Caudate nucleus (tissue), 63 donors: ENCODE measurements at places on chromosomes 2 and 18.

DNA sequence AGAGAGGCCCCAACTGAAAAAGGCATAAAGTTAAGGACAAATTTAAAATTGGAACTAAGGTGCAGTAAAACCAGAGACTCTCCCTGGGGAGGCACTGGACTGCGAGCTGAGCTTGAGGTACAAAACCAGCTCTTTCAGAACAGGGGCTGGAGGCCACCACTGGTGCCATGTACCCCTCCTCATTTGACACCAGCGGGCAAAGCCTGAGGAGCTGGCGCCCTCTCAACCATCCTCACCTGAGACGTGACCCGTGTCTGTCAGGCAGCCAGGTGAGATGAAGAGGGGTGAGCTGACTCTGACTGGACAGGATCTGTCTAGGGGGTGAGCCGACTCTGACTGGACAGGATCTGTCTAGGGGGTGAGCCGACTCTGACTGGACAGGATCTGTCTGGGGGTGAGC is 68.5 kb downstream of the TMEM18 start:
- DNase-seq: no peak

- no peak for DNase-seq
These were observed 175.1 kb downstream of the NCK2 start for GRCh38 chr2:105919826-105920225.

DNA sequence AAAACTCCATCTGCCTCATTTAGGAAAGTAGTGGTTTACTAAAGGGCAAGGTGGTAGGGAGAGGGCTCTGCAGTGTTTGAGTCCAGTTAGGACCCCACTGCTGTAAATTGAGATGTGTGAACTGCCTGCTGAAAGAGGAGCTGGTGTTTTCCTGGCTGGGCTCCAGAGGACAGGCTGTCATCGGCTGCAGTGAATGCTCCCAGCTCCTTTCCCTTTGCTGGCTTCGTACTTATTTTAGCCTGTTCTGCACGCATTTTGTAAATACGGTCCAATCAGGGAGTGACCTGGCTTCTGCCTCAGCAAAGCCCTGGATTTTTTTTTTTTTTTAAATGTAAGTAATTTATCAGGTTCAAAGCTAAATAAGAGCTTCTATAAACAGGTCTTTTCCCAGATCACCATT is 37.5 kb downstream of the SLC4A3 start:
- DNase-seq: no peak

- no peak for DNase-seq
These were observed 16.0 kb downstream of the LANCL1 start for GRCh38 chr2:210460322-210461227.

DNA sequence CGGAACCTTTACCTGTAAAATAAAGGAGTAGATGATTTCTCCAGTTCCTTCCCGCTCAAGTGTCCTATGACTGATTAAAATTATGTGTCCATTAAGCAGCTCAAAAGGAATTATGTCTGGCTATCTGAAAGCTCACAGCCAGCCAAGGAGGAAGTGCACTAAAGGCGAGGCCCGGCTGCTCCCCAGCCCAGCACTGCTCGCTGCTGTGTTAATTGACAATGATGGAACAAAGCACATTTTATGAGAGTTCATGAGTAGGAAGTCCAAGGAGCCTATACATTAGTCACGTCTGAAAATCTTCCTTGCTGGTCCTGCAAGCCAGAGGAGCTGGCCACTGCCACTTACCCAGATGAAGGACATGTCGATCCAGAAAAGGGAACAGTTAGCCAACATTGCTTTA is 14.3 kb downstream of the TTC32 start:
- DNase-seq: no peak

- DNase-seq: no peak
These were observed 820.5 kb upstream of the POU3F3 start for GRCh38 chr2:104033399-104033798.

DNA sequence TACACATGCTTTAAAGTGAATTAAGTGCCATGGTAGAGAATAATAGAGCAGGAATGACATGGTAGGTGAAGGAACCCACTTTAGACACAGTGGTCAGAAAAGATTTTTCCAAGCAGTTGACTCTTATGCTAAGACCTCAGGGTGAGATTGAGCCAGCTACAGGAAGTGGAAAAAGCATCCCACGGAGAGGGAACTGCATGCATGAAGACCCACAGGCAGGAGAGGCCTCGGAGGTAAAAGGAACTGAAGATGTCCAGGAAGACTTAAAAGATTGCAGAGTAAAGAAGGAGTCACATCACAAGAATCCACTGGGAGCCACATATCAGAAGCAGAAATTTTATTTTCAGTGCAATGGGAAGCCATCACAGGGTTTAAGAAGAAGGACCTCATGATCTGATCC is 499.2 kb upstream of the FAM98A start:
- DNase-seq: no peak

GRCh38 chr18:2180586-2180985 is 390.7 kb downstream of the METTL4 start:
- no peak for DNase-seq

DNA sequence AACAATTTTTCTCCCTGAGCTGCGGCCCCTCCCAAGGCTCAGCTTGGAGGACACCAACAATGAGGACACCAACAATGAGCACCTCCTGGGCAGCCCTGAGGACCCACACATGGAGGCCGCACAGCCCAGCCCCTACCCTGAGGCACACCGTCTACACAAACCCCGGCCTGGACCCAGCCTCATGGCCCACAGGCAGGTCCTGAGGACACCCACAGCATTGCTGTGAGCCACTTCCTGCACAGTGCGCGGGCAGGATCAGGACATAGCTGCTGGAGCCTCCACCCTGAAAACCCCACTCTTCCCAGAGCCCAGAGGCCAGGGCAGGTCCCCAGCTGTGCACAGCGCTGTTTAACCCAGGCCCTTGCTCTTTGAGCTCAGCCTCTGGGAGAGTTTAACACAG is 194.3 kb downstream of the RTP5 start:
- DNase-seq: no peak

GRCh38 chr2:42566025-42566424 is 2.4 kb upstream of the MTA3 start:
- no peak for DNase-seq

DNA sequence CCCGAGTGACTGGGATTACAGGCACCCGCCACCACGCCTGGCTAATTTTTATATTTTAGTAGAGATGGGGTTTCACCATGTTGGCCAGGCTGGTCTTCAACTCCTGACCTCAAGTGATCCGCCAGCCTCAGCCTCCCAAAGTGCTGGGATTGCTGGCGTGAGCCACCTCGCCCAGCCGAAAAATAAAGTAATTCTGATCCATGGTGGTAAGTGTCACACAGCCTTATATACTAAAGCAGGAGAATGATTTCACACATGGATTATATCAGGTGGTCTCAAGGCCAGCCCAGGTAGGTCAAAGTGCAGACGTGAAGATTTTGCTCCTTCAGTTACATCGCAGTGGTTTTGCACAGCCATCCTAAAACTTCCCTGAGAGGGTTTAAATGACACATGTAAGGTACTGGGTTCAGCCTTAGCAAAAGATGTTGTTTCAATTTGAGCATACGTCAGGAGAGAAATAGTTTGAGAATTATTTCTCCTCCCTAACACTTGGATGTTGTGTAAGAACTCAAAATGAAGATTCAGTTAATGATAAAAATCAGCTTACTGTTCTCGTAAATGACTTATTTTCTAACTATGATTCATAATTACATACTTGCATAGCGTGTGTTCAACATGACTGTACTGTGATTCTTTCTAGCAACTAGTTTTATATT is 93.0 kb upstream of the SLC39A10 start:
- no peak for DNase-seq

DNA sequence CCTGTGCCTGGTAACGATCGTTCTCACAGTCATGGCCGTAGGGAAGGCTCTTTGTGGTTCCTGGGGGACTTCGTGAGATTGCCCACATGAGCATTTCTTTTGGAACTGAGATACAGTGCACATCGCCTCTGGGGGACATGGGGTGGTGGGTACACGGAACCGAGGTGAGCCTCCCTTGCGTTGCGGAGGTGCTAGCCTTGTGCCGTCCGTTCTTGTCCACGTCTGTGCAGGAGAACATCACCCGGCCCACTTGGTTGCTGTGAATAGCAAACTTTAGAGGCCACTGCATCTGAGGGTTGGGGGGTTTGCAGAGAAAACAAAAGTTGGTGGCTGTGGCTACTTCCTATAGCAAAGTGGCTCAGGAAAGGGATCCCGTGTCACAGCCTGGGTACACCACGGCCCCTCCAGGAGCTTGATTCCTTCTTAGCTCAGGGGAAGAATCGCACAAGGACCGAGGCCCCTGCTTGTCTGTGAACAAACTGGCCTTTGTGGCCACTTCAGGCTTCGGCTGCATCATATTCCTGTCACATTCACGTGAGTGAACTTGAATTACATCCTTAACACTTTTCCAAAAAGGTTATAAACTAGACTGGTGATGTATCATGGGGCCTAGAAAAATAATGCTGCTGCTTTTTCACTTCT is 72.6 kb downstream of the LRRFIP1 start:
- no peak for DNase-seq

- DNase-seq: no peak
These were observed 21.9 kb downstream of the FOSL2 start for GRCh38 chr2:28414583-28414982.

- DNase-seq: no peak
These were observed 14.8 kb downstream of the ASB1 start for GRCh38 chr2:238441262-238442114.

GRCh38 chr2:34254272-34254878 is 655.3 kb upstream of the FAM98A start:
- DNase-seq: no peak

GRCh38 chr2:15711126-15711860 is 119.6 kb downstream of the DDX1 start:
- no peak for DNase-seq

- no peak for DNase-seq
These were observed 78.3 kb downstream of the TTC32 start for GRCh38 chr2:19823507-19823906.

GRCh38 chr18:44823782-44824181 is 143.1 kb downstream of the SETBP1 start:
- no peak for DNase-seq
